ENCODE measurements at places on chromosomes 2 and 18. TPM values are rescaled to one million over a fixed set of nuclear protein-coding genes. Genes with fewer than 3 reads are reported as not detected.

GRCh38 chr18:25322806-25323205 lies 29.2 kb downstream of the ZNF521 start:
- ATAC-seq = no peak

GRCh38 chr2:219752726-219753125 lies 125.3 kb downstream of the SLC4A3 start:
- ATAC-seq = no peak

- no peak for ATAC-seq
Measured at GRCh38 chr2:39091543-39091942, 29.3 kb downstream of the SOS1 start.

DNA sequence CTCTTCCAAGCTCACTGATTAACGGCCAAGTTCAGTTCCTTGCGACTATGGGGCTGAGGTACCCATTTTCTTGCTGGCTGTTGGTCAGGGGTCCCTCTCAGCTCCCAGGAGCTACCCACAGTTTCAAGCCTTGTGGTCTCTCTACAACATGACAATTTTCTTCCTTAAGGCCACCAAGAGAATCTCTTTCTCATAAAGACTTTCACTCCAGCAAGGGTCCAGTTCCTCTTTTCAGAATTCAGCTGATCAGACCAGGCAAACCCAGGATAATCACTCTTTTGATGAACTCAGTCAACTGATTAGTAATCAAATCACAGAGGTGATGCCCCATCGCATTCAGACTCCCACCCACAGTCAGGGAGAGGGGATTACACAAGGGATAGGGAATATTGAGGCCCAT lies 129.7 kb downstream of the IRS1 start:
- no peak for ATAC-seq

- no peak for ATAC-seq
Measured at GRCh38 chr2:53422979-53423378, 344.6 kb upstream of the CHAC2 start.

DNA sequence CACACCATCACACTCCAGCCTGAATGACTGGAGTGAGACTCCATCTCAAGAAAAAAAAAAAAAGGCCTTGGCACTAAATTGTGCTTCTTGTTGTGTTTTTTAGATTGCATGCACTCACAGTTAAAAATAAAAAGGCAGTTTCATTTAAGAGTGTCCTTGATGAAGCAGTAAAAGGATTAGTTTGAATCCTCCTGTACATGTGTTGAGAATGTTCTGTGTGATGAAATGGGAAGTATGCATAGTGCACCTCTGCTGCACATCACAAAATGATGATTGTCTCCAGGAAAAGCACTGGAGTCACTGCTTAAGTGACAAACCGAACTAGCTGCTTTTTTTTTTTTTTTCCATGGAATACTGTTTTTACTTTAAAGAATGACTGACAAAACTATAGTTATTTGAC lies 23.1 kb downstream of the DYSF start:
- no peak for ATAC-seq

DNA sequence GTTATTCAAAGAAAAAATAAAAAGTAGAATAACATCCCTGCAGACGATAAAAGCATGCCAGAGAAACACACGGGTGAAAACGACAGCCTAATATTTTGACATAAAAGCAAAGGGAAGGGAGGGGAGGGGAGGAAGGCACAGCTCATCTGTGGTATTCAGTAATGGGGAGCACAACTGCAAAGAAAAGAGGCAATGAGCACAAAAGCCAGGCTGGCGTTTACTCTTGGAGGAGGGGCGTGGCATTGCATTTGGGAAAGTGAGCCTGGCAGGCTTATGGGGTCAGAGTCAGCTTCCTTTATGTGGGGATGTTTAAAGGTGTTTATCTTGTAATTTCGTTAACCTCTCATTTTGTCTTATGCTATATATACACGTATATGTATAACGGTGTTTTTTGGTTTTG lies 53.2 kb downstream of the STEAP3 start:
- ATAC-seq = no peak

GRCh38 chr2:230723363-230723762 lies 10.7 kb downstream of the CAB39 start:
- peak; percentile 70 for ATAC-seq

- ATAC-seq = no peak
Measured at GRCh38 chr2:150293771-150294170, 193.7 kb downstream of the RND3 start.

- ATAC-seq = peak; percentile 78
Measured at GRCh38 chr2:100178085-100178788, 35.8 kb upstream of the AFF3 start.

FZD7 gene
- 0.06 TPM for total RNA-seq

CFC1 gene
- total RNA-seq = not detected
